COR-L47 (cell line): ENCODE measurements at places on chromosomes 1 and 21.

GRCh38 chr1:77762072-77762476 is 2.4 kb upstream of the USP33 start:
- no peak for DNase-seq

DNA sequence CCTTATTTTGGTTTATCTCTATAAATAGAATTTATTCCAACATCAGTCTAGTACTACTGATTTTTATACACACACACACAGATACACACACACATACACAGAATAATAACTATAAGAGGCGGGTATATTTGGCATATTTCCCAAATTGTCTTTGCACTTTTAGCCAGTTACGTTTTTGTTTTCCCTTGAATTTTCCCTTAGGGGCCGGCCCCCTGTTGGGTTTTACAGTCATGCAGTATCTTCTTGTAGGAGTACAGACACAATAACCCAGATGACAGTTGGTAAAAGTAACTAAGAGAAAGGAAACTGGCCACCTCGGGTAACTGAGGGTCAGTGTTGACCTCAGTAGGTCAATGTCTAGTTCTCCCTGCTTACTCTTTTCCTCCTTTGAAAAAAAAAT is 50.9 kb downstream of the DISP1 start:
- peak; percentile 66 for DNase-seq

DNA sequence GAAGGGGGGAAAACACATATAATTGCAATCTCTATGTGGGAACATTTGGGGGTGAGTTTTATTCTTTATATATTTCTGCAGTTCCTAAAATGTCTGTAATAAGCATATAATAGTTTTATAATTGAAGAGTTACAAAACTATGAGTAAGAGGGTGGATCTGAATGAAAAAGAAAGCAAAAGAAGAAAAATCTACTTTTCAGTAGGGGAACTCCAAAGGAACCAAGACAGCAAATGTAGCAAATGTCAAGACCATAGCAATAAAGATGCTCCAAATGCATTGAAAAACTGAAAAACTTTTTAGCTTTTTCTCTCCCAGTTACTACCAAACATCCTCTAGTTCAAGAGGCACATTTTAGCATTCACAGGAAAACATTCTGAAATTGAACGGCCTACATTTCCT is 434.8 kb downstream of the LMO4 start:
- DNase-seq = no peak

GRCh38 chr1:232149287-232150201 is 480.4 kb downstream of the SIPA1L2 start:
- no peak for DNase-seq

GRCh38 chr1:61254634-61255357 is 172.4 kb downstream of the NFIA start:
- no peak for DNase-seq

DNA sequence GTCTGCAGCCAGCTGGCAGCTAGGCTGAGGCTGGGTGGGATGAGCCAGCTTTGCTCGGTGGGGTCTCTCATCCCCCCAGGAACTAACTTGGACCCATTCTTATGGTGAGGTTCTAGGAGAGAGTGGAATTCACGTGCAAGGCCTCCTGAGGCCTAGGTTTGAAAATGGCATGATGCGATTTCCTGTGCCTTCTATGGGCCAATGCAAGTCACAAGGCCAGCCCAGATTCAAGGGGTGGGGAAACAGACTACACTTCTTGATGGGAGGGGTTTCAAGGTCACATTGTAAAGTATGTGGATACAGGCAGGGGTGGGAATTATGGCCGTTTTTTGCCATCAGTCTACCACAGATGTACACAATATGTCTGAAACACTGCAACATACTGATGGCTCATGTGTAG is 48.3 kb downstream of the HTR6 start:
- no peak for DNase-seq
